ENCODE measurements at places on chromosomes 2 and 18.
A peak's percentile ranks its signal among the peaks of the same experiment; 100 is the strongest.

- DNase-seq, result no peak
These were observed 21.4 kb upstream of the MYO3B start for GRCh38 chr2:170156592-170156991.

DNA sequence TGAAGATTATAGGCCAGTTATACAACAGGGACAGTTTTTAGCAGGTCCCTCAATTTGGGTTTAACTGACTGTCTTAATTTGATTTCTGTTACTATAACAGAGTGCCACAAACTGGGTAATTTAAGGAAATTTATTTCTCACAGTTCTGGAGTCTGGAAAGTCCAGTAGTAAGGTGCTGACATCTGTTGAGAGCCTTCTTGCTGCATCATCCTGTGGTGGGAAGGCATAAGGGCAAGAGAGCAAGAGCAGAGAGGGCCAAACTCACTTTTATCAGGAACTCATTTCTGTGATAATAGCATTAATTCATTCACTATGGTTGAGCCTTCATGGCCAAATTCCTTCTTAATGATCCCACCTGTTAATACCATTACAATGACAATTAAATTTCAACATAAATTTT, 36.5 kb downstream of the DIS3L2 start:
- DNase-seq, result no peak

DNA sequence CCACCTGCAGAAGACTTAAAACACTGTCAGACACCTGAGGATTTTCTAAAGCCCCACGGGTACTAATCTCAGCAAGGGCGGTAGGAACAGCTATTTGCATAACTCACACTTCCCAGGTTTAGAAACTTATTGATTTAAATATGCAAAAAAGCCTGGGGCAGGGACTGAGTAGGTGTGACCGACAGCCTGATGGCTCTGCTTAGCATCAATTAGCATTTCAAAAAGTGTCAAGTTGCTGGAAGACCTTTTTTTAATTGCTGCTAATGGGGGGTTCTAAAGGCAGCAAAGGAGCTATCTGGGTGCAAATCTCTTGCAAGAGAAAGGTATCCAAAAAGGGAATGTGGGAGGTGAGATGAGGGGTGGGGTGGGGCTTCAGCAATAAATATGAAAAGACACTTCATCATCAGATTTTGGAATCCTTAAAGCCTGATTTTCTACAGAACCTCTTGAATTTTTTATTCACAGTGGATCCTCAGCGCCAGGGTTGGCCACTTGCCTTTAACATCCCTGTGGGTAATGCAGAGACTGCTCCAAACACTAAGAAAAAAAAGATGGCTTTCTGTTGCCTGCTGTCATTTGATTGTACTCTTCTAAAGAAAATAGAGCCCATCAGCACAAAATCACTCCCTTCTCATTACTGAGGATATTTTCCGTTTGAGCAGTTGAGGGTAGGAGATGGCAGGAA, 121.1 kb upstream of the RMP24 start:
- DNase-seq, result no peak

DNA sequence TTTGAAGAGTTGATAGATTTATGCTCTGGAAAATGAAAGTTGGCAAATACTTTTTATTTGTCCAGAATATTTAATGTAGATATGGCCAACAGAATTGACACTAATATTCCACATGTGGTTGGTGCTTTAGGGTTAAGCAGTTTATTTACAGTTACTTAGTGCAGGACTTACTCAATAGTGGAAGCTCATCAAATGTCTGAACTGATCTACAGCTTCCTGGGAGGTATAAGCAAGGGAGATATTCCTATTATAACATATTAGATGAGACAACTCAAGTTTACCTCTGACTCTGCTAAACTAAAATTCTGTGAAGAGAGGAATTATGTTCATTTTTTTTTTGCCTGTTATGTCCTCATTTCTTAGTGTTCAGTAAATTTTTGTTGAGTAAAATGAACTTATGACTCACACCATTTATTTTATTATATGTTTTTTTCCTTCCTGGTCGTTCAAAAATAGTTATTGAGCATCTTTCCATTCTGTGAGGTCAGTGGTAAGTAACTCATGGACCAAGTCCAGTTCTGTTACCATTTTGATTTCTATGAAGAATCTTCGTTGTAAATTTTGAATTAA, 13.6 kb downstream of the ABI2 start:
- DNase-seq, result no peak

DNA sequence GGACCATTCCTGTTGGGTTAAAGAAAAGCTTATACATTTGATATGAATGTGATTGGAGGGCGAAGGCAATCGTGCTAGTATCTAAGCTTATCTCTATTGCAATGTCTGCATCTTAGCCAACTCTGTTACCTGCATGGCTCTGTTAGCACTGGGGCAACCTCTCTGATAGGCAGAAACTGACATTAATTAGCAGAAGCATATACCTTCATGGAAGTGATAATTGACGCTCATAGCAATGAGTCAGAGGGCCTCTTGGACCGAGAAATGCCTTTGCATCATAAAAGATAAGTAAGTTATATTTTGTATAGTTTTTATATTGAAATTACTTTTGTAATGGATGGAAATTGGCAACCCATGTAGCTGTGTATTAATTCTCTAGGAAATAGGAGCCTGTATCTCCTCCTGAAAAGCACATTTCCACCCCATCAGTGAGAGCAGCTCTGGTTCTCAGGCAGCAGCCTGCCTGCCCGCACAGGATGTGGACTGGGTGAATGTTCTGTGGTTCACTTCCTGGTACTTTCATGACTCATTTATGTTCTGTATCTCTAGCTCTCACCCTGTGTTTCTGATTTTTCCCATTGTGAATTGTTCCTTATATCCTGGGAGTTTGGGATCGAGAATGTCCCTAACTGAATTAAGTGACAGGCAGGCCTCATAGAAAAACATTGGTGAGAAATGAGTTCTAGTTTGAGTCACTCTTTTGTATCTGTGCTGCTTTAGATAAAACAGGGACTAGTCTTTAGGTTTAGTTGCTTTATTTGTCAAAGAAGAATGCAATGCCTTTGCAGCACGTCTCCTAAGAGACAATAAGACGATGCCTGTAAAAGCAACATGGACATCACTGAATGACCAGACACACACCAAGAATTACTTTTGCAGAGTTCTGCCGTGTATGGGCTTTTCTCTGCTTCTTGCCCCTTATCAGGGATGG, 344.9 kb downstream of the DCDC2C start:
- no peak for DNase-seq

- no peak for DNase-seq
These were observed 179.4 kb downstream of the INHBB start for GRCh38 chr2:120525056-120526046.

GRCh38 chr18:22494771-22495170, 77.1 kb upstream of the CTAGE1 start:
- no peak for DNase-seq

GRCh38 chr18:36481201-36481657, 183.7 kb downstream of the FHOD3 start:
- no peak for DNase-seq

DNA sequence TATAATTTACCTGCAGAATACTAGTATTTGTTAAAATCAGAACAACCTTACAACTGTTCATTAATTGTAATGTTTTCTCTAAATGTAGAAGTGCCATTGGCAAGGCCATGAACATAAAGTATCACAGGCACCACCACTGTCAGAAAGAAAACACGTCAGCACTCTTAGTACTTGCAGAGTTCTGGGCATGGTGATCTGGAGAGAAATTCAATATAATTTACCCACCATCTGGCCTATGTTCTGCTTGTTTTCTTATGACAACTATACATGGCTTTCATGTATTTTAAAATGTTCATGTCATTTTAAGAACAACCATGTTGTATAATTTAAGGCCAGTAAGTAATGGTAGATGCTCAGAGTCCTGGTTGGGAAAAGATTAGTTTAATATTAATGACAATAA, 114.2 kb upstream of the SULT1C3 start:
- DNase-seq, result peak; percentile 20

GRCh38 chr2:178070824-178071223, 1.8 kb downstream of the PDE11A start:
- no peak for DNase-seq

- DNase-seq, result peak; percentile 95
These were observed 199.2 kb downstream of the KLHL29 start for GRCh38 chr2:23584054-23584745.

DNA sequence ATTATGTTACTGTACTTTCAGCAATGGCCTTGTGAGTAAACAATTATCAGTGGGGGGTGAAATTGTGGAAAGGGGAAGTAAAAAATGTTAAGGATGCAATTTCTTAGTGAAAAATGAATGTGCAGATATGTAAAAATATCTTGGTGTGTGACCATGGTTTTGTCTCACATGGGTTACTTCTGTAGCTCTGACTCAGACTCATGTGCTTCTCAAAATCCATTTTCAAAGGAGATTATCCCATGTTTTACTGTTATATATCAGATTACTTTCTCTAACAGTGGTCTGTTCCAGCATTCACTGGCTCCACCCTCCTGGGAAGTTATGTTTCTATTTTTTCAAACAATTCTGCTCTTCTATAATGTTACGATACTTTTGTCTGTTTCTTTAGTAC, 298.2 kb upstream of the COL3A1 start:
- no peak for DNase-seq

- no peak for DNase-seq
These were observed 111.4 kb downstream of the DCDC2C start for GRCh38 chr2:3814706-3815245.

All from NCI-H2171 (cell line).